CD4-positive, CD25-positive, alpha-beta regulatory T cell (primary cell): ENCODE measurements at places on chromosomes 12 and 14.

GRCh38 chr14:94494085-94494484 is 15.2 kb downstream of the SERPINA12 start:
- no peak for DNase-seq

DNA sequence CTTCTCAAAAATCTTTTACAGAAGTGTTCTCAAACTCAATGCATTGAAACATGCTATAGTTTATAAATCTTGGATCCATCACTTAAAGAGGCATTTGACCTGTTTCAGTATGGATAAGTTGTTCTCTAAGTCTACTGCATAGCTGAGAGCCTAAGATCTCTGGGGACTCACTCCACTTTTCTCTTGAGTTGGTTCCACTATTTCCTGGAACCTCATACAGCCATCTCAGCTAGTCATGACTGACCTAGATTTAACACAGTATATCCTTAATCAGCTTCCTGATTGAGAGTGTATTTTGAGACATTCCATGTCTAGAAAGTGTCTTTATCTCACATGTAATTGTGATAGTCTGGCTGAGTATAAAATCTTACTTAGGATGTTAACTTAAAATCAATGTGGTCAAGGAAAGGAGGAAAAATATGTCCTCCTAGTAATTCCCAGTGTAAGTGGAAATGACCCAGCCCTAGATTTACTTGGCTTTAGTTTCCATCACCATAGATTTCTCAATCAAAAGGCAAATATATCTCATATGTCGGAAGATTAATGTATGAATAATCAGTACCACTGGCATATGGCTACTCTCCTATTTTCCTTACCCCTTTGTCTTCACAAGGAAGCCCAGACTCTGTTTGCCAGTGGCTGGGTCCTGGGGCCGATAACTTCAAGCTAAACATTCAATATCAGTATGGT is 61.9 kb downstream of the KICS2 start:
- DNase-seq, result no peak

DNA sequence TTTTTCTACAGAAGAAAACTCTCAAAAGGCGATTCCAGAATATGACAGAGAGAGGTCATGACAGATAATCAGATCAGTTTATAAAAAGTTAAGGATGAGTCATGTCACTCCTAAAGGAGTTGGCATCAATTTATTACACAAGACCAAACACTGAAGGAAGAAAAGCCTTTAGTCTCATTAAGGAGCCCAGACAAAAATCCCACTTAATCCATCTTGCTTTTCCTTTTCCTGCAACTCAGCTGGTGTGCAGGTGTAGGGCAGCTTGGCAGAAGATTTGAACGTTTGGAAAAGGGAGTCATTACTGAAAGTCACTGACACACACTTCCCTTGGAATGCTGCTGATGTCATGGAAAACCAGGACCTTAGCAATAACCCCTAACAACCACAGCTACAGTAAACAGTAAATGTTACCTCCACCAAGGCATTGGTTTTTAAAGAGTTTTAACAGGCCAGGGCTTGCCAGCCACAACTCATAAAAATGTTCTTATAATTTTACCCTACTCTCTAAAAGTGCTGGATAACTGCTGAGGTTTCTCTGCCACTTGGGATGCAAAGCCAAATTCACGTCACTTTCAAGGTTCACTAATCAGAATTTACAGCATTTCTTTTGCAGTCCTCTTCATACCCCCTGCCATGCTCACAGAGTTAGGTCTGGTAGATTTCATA is 320.6 kb downstream of the RAD51B start:
- no peak for DNase-seq

- no peak for DNase-seq
Observed at GRCh38 chr12:91926848-91927247, 218.8 kb downstream of the BTG1 start.

- DNase-seq, result no peak
Observed at GRCh38 chr12:82407481-82407880, 49.2 kb downstream of the METTL25 start.
